ENCODE measurements at places on chromosomes 3 and 15. TPM values are rescaled to one million over a fixed set of nuclear protein-coding genes. Genes with fewer than 3 reads are reported as not detected.

DNA sequence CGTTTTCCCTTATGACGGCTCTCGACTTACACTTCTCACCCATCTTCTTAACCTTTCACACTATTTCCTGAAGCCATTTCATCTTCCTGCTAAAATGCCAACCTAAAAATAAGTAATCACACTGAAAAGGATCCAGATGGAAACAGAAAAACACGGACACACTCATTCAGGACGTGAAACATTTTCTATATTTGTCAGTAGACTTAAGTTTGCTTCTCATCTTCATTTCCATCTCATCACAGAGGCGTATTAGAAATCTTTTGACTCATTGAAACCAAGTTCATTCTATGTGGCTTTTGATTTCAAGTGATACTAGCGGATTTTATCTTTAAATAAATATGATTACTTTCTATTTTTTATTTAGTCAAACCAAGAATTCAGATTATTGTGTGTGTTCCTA, 27.4 kb upstream of the DLG1 start:
- H3K4me1 ChIP-seq: peaks cover 5% of the 10 kb centered on the region
- H3K27me3 ChIP-seq: no peaks in the 10 kb centered on the region
- DNase-seq: no peak
- H3K36me3 ChIP-seq: no peaks in the 10 kb centered on the region
- H3K4me3 ChIP-seq: no peak overlapping the region

DNA sequence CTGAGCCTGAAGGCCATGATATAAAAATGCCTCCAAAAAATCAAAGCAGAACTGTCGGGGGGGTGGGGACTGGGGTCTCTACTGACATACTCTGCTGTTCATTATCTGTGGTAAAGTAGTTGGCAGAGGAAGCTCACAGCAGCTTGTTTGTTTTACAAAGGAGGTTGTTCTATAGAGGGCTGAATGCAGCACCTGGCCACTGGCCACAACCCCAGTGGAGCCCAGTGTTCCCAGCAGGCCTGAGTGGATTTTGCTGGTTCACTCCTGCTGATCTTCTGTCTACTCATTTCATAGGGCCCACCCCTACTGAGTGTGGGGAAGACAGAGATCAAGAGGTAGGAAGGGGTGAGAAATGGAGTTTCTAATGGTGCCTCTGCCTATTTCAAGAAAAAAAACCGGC, 125.5 kb downstream of the DIPK2A start:
- no peaks in the 10 kb centered on the region for H3K27me3 ChIP-seq
- DNase-seq: no peak
- no peaks in the 10 kb centered on the region for H3K36me3 ChIP-seq
- H3K4me1 ChIP-seq: peaks cover 3% of the 10 kb centered on the region
- no peak overlapping the region for H3K4me3 ChIP-seq

DNA sequence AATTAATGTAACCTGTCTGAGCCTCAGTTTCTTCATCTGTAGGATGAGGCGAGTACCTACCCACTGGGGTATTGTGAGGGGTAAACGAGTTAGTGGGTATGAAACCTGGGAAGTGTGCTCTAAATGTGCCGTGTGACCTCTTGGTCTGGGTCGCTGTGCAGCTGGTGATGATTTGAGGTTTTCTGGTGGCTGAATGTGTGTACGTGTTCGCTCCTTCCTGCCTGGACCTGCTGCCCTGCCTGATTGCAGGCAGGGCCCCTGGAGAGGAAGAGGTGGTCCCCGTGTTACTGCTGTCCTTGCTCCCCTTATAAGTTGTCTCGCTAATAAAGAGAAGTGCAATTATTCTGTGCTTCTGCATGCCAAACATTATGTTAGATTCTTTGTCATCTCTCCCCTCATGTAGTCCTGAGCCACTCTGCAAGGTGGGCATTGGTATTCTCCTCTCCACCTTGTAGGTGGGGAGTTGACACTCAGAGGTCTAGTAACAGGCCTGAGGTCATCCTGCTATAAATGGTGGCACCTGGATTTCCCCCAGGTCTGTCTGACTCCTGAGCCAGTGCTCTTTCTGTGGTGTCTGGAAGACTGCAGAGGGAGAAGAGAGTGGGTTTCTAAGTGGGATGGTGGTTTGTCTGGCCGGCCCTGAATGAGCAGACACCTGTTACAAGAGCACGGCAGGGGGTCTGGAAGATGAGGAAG, 15.7 kb downstream of the PDIA5 start:
- H3K27me3 ChIP-seq: no peaks in the 10 kb centered on the region
- H3K27ac ChIP-seq: no peak overlapping the region
- no peak overlapping the region for H3K4me3 ChIP-seq
- no peak for DNase-seq
- H3K4me1 ChIP-seq: peaks cover 77% of the 10 kb centered on the region
- peaks cover 2% of the 10 kb centered on the region for H3K36me3 ChIP-seq

GRCh38 chr3:188901126-188901525, 270.6 kb upstream of the TPRG1 start:
- H3K4me1 ChIP-seq: peaks cover 41% of the 10 kb centered on the region
- H3K27me3 ChIP-seq: no peaks in the 10 kb centered on the region
- DNase-seq: no peak
- no peak overlapping the region for H3K4me3 ChIP-seq
- peak overlapping the region; percentile 87 for H3K27ac ChIP-seq
- H3K36me3 ChIP-seq: peaks cover 8% of the 10 kb centered on the region

DNA sequence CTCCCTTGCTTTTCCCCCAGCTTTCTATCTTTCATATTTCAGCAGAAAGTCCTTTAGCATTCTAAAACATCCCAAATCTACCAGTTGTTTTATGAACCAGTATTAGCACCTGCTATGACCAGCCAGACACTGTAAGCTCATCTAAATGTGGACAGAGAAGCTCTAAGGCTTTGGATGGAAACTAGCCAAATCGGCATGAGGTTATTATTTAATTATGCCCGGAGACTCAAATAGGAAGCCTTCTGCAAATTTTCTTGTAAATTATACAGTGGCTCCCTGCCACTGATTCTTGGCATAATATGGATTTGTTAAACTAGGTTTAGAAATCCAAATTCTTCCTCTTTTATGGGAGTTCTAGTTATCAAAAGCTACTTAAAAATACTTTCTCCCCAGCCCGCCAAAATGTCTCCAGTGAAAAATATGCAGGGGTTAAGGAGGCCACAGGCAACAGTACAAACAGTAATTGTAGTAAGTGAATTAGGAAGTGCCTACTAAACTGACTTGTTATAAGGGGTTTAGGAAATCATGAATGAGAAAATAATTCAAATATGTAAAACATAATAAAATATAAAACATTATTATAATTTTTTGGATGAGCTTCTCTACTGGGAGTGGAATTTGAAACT, 15.4 kb downstream of the MYH15 start:
- no peak for DNase-seq
- peaks cover 2% of the 10 kb centered on the region for H3K4me1 ChIP-seq
- no peaks in the 10 kb centered on the region for H3K36me3 ChIP-seq
- no peak overlapping the region for H3K4me3 ChIP-seq
- no peak overlapping the region for H3K27ac ChIP-seq
- H3K27me3 ChIP-seq: peaks cover 12% of the 10 kb centered on the region

DNA sequence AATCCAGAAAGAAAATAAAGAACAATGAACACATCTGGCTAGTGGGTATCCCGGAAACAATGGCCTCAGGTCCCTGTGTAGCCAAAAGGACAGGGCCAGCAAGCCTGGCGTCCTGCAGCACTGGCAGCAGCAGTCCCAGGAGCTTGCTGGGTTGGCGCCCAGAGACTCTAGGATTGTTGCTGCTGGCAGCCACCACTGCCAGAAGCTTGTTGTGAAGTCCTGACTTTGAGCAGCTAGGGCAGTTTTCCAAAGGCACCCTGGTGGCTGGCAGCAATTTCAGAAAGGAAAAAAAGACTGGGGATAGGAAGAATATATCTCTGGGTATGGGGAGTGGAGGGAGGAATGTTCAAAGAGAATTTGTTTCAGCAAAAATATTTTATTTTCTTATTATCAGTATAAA, 11.3 kb downstream of the SHQ1 start:
- no peaks in the 10 kb centered on the region for H3K27me3 ChIP-seq
- H3K36me3 ChIP-seq: peaks cover 37% of the 10 kb centered on the region
- no peak overlapping the region for H3K4me3 ChIP-seq
- peaks cover 7% of the 10 kb centered on the region for H3K4me1 ChIP-seq

DNA sequence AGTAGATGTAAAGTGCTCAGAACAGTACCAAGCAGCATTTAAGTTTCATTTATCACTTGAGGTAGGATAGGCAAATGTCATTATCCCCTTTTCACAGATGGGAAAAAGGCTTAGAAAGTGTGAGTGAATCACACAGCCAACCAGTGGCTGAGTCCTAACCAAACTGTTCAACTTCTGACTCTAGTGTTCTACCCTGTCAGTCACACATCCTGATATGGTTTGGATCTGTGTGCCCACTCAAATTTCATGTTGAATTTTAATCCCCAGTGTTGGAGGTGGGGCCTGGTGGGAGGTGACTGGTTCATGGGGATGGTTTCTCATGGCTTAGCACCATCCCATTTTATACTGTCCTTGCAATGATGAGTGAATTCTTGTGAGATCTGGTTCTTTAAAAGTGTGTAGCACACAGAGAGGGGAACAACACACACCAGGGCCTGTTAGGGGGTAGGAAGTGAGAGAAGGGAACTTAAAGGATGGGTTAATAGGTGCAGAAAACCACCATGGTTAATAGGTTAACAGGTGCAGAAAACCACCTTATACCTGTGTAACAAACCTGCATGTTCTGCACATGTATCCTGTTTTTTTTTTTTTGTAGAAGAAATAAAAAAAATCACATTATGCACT, 304.7 kb downstream of the SUCLG2 start:
- DNase-seq: no peak
- H3K4me3 ChIP-seq: no peak overlapping the region
- H3K27me3 ChIP-seq: no peaks in the 10 kb centered on the region
- H3K36me3 ChIP-seq: no peaks in the 10 kb centered on the region
- H3K27ac ChIP-seq: no peak overlapping the region

GRCh38 chr3:12706504-12707253, 42.8 kb upstream of the RAF1 start:
- no peak overlapping the region for H3K27ac ChIP-seq
- H3K4me1 ChIP-seq: peaks cover 11% of the 10 kb centered on the region
- DNase-seq: no peak
- H3K36me3 ChIP-seq: no peaks in the 10 kb centered on the region

DNA sequence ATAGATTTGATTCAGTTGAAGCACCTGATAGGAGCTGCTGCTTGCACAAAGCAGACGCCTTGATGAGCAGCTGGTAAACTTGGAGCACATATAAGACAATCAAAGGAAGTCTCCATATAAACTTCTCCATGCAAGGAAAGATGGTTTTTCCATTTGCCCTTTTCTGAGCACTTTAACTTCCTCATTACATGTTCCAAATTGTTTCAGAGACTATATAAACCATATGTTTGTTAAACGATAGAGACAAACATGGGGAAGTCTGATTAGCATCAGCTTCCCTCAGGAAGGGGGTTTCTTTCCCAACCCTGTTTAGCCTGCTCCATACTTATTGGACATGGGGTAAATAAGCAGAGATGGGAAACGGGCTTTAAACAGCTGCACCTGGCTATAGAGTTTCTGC, 88.0 kb downstream of the DHX36 start:
- no peaks in the 10 kb centered on the region for H3K27me3 ChIP-seq
- no peak overlapping the region for H3K27ac ChIP-seq
- no peaks in the 10 kb centered on the region for H3K4me1 ChIP-seq
- no peak overlapping the region for H3K4me3 ChIP-seq
- no peak for DNase-seq

DNA sequence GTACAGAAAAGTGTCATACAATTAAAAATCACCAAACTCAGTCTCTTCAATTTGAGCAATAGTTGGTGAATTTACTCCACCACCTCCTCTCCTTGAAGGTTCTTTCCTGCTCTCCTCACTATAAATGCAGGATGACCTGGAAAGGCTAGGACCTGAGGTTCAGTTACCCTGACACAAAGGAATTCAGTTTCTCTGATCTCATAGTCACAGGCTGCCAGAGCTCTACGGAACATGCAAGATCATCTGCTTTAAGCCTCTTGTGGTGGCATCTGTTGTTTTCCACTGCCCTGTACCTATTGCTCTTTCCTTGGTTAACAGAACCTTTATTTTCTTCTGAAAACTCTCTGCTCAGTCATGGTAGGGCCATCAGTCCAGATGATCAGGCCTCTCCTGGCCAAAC, 4.9 kb upstream of the TP63 start:
- H3K4me1 ChIP-seq: peaks cover 16% of the 10 kb centered on the region
- H3K36me3 ChIP-seq: no peaks in the 10 kb centered on the region
- H3K27me3 ChIP-seq: no peaks in the 10 kb centered on the region
- H3K4me3 ChIP-seq: no peak overlapping the region
- DNase-seq: no peak
- no peak overlapping the region for H3K27ac ChIP-seq

- peaks cover 6% of the 10 kb centered on the region for H3K27me3 ChIP-seq
- no peaks in the 10 kb centered on the region for H3K36me3 ChIP-seq
- no peak for DNase-seq
- no peak overlapping the region for H3K4me3 ChIP-seq
- H3K4me1 ChIP-seq: no peaks in the 10 kb centered on the region
- no peak overlapping the region for H3K27ac ChIP-seq
These were observed 195.2 kb upstream of the DPPA4 start for GRCh38 chr3:109532257-109533216.

- no peak for DNase-seq
- no peaks in the 10 kb centered on the region for H3K36me3 ChIP-seq
- H3K4me1 ChIP-seq: peaks cover 65% of the 10 kb centered on the region
- no peak overlapping the region for H3K4me3 ChIP-seq
These were observed 941 bp downstream of the ZBED2 start for GRCh38 chr3:111594205-111594604.

GRCh38 chr3:73134034-73134433, 72.6 kb downstream of the EBLN2 start:
- H3K4me3 ChIP-seq: no peak overlapping the region
- no peak overlapping the region for H3K27ac ChIP-seq
- H3K4me1 ChIP-seq: no peaks in the 10 kb centered on the region
- DNase-seq: peak; percentile 60
- H3K27me3 ChIP-seq: peaks cover 61% of the 10 kb centered on the region
- peaks cover 4% of the 10 kb centered on the region for H3K36me3 ChIP-seq

- H3K4me3 ChIP-seq: peak overlapping the region; percentile 91
- H3K4me1 ChIP-seq: peaks cover 44% of the 10 kb centered on the region
- H3K27me3 ChIP-seq: no peaks in the 10 kb centered on the region
These were observed 1.5 kb downstream of the CEP63 start for GRCh38 chr3:134487406-134487805.

- H3K4me3 ChIP-seq: no peak overlapping the region
- no peak for DNase-seq
- peaks cover 1% of the 10 kb centered on the region for H3K4me1 ChIP-seq
- H3K27me3 ChIP-seq: peaks cover 10% of the 10 kb centered on the region
- H3K27ac ChIP-seq: no peak overlapping the region
- H3K36me3 ChIP-seq: no peaks in the 10 kb centered on the region
These were observed 36.8 kb upstream of the RPL32 start for GRCh38 chr3:12878141-12878574.

GRCh38 chr15:76756381-76756780, 148.8 kb downstream of the SCAPER start:
- no peaks in the 10 kb centered on the region for H3K4me1 ChIP-seq
- no peak overlapping the region for H3K27ac ChIP-seq
- H3K36me3 ChIP-seq: peaks cover 26% of the 10 kb centered on the region
- no peaks in the 10 kb centered on the region for H3K27me3 ChIP-seq
- H3K4me3 ChIP-seq: no peak overlapping the region
- no peak for DNase-seq

Gene FAM240A
- total RNA-seq: not detected

Gene LYZL4
- not detected for total RNA-seq

Gene CCRL2
- total RNA-seq: not detected

Gene NAALADL2
- 16.1 TPM for total RNA-seq

Gene ALS2CL
- 0.99 TPM for total RNA-seq

Gene C2CD4A
- not detected for total RNA-seq

Gene STRC
- total RNA-seq: 0.30 TPM

Gene LRTM1
- not detected for total RNA-seq

Gene GPR160
- total RNA-seq: not detected

Gene TM6SF1
- total RNA-seq: 5.9 TPM

Gene SECISBP2L
- 47.7 TPM for total RNA-seq

Data from osteocyte (in vitro differentiated cells).